Stimulated activated CD8-positive, alpha-beta memory T cell treated with anti-CD3 and anti-CD28 coated beads, Interleukin-15, amount 100 ng/mL, for 4 hours (primary cell): ENCODE measurements at places on chromosomes 16 and 17.

DNA sequence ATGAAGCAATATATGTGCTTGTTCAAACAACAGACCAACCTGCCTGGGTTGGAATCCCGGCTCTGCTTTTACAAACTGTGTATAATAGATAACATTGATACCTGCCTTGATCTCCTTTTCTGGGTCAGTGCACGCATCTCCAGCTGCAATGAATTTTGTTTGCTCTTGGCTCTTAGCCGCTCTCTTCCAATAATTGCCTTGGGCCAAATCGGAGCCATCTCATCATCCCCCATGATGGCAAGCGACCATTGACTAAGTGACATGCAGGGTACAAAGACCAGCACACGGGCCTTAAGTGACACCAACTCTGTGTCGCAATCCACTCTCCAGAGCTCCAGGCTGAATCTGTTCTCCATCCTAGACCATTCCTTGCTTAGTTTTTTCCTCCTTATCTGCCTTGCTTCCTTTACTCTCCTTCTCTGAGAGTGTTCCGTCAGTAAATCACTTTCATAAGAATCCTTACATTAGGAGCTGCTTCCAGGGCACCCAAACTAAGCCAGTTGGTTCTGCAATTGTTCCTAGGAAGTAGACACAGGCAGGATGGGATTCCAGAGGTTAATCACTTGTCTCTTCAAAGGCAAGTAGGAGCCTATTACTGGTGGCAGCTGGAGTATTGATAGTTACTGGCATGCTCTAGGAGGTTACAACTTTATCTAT is 134.2 kb downstream of the ABCA8 start:
- no peak for DNase-seq

- DNase-seq: peak; percentile 37
Observed at GRCh38 chr17:57671667-57672632, 73.1 kb downstream of the CCDC182 start.

DNA sequence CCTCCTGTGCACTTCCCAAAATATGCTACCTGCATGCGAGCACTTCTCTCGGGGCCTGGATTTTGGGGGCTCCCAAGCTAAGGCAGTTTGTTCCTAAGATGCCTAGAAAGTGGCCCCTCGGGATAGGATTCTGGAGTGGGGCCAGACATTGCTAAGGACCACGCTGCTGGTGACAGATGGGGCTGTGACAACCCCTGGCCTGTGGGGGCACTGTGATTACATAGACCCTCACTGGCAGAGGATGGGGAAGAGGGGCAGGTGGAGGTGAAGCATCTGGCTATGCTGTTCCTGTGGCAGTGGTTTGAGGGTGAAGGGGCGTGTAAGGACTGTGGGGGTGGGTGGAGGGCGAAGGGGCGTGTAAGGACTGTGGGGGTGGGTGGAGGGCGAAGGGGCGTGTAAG is 128.4 kb downstream of the ENGASE start:
- no peak for DNase-seq

DNA sequence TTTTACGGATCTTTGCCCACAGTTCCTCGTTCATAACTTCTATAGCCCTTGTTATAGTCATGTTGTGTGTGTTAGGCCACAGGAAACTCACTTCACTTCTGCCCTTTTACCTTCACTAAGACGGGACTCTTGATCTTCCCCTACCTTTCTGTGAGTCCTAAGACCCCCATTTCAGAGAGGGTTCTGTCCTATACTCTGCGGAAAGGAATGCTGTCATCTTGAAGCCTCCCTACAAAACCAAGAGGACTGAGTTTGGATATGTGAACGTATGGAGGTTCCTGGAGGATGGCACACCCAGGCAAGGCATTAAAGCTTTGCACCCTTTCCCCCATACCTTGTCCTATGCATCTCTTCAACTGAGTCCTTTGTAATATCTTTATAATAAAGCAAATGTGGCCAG is 3.7 kb downstream of the UBB start:
- DNase-seq: no peak

- no peak for DNase-seq
Observed at GRCh38 chr17:40106760-40107521, 6.6 kb upstream of the NR1D1 start.

- no peak for DNase-seq
Observed at GRCh38 chr17:9211133-9211765, 189.9 kb downstream of the NTN1 start.

- no peak for DNase-seq
Observed at GRCh38 chr16:28984091-28984490, 761 bp upstream of the LAT start.
